ENCODE measurements at places on chromosomes 12 and 14.

DNA sequence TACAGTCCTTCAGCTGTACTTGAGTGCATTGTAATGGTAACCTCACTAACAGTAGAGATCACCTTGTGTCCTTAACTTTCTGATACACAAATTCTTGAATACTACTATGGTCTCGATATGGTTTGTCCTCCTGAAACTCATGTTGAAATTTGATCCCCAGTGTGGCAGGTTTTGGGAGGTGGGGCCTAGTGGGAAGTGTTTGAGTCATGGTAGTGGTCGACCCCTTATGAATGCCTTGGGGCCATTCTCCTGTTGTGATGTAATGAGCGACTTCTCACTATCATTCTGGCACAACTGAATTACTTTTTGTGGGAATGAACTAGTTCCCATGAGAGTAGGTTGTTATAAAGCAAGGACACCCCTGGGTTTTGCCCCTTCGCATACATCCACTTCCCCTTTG lies 52.3 kb downstream of the IPO8 start:
- peak; percentile 15 for DNase-seq

DNA sequence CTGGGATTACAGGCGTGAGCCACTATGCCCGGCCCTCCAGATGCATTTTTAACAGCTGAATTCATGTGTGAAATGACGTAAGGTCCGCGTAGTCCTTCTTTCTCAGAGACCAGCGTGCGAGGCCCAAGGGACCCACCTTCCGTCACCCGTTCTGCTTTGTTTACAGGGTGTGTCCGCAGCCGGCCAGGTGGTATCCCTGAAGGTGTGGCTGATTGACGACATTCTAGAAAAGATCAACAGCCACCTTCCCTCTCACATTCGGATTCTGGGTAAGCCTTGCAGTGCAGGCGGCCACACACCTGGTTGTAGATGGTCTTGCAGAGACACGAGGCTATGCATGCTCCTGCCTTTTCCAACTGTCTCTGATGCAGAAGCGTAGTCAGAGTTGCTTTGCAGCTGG lies 9.9 kb downstream of the PUS1 start:
- no peak for DNase-seq

GRCh38 chr14:102736956-102737355 lies 40.3 kb upstream of the TRAF3 start:
- DNase-seq = no peak

DNA sequence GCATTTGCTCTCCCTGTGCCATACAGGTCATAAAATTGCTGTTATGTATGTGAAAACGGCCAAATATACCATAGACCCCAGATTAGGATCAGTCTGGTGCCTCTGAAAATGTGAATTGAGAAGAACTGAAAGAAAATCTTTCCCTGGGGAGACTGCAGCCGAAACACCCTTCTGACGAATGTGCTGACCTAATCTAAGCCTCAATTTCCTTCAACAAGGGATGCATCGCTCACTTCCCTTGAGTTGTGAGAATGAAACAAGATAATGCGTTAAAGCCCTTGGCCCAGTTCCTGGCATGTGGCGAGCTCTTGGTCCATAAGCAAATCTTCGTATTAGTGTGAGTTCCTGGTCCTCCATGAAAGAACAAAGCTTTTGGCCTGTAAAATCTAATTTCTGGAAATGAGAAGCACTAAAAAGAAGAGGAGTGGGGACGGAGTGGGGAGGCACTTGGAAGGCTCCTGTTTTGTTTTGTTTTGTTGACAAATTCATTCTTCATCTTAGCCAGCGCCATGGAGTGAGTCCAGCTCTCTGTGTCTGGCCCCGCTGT lies 49.5 kb upstream of the RTRAF start:
- DNase-seq = no peak

DNA sequence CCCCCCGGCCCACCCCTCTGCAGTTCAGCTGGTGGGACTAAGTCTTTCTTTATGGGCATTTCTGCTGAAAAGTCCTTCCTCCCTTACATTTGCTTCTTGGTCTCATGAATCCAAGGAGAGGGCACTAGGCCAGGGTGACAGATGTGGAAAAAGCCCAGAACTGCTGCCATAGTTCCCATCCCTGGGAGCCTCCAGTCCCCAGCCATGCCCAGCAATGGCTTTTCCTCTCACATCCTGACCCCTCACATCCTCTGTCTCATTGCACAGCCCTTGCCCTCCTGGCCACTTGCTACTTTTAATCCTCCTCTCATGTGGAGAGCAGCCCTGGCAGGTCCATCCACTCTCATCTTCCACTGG lies 122.5 kb downstream of the ZFP36L1 start:
- DNase-seq = no peak

DNA sequence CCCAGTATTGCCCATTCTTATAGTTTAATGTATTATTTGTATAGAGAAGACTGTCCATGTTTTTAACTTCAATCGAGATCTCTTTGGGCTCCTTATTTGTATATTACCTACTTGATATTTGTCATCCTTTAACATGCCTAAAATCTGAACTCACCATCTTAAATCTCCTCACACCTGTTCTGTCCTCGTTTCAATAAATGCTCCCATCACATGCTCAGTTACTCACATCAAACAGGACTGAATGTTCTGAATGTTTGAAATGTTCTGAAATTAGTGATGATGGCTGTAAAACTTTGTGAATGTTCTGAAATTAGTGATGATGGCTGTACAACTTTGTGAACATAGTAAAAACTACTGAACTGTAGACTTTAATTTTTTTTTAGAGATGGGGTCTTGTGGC lies 34.5 kb downstream of the COCH start:
- DNase-seq = no peak

DNA sequence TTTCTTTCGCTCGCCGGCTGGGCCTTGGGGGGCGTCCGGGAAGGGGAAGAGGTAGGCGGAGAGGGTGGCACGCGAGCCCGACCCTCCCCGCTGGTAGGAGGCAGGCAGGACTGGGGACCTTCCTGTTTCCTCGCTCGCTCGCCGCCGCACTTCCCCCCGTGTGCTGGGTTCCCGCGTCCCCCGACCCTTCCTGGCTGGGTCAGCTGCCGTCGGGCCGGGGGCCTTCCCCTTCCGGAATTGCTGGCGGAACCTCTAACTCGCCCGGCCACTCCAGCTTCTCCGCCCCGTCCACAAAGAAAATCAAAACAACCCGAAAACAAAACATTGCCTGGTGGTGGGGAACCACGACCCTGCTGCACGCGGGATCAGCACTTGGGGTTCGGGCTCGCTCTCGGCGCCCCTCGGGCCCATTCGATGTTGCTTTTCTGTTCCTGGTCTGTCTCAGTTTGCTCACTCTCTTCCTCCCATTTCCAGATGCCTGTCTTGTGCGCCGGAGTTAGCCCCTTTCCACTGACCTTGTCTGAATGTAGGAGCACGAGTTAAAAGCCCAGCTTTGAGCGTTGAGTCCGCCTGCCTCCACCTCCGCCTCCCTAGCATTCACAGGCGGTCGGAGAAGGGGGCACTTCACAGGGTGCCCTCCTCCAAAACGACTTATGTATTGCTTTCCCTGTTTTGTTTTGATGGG lies 581 bp downstream of the PAPOLA start:
- DNase-seq = peak; percentile 47

- DNase-seq = no peak
Measured at GRCh38 chr12:100904270-100904669, 109.7 kb downstream of the ANO4 start.

GRCh38 chr12:63419154-63419553 lies 249.1 kb downstream of the DPY19L2 start:
- DNase-seq = no peak

GRCh38 chr12:71950819-71951218 lies 12.2 kb downstream of the TPH2 start:
- no peak for DNase-seq

- DNase-seq = peak; percentile 33
Measured at GRCh38 chr12:14454098-14454907, 88.8 kb downstream of the ATF7IP start.

All from fibroblast of skin of back (primary cell).